ENCODE measurements at places on chromosomes 1 and 21.

GRCh38 chr1:234928642-234929041 is 200.0 kb downstream of the TOMM20 start:
- no peak for DNase-seq

- no peak for DNase-seq
Observed at GRCh38 chr1:13790290-13791030, 90.5 kb downstream of the PRDM2 start.

DNA sequence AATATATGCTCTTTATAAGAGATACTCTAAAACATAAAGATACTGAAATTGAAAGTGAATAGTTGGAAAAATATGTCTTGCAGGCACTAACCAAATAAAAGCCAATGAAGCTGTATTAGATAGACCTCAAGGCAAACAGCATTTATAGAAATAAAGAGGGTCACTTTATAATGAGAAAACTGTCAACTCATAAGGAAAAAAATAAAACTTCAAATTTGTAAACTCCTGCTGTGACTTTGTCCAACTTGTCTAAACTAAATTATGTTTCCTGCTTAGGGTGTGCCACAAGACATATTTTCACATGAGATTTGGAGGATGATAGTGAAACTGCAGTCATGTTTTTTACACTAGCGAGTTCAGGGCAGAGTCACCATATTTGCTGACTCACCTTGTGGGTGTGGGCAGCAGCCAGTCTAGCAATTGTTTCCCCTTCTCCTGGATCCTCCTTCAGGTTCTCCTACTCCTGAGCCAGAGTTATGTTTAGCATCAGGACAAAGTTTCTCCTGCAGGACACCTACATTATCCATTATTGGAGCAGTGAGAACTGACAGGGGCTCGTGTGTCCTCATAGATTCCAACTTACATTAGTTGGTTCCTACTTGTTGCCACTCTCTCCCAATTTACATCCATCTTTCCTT is 43.8 kb downstream of the CD53 start:
- DNase-seq = no peak

GRCh38 chr21:42040411-42041180 is 30.4 kb upstream of the ZBTB21 start:
- DNase-seq = no peak

GRCh38 chr1:211742889-211743529 is 67.6 kb upstream of the NEK2 start:
- DNase-seq = no peak

- DNase-seq = no peak
Observed at GRCh38 chr1:176888471-176889032, 276.0 kb downstream of the ASTN1 start.

DNA sequence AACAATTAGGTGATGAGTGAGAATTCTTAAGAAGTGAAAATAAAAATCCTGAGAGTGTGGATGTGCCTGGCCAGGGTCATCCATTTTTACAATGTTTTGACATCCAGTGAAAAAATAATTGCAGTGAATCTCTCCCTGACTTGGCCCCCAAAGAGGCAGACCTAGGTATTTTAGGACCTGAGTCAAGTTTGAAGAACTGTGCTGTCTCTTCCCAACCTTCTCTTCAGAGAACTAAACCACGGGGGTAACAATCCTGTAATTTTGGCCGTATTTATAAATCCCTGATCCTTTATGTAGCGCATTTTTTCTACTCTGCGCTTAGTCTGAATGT is 43.3 kb upstream of the PPP2R5A start:
- DNase-seq = no peak

DNA sequence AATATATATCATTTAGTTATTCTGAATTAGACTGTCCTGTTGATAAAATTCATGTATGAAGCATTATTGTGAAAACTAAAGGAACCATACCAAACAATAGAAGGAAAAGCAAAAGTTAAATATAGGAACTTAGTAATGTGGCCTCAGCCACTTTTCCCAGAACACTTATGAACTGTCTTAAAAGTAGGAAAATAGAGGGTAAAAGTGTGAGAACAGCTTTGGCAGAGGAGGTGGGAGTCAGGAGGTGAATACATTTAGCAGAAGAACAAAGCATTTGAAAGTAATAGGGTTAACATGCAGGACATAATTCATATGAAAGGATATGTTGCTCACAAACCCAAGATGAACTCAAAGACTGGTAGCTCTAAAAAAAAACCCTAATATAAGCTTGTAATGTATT is 121.9 kb downstream of the KCNT2 start:
- DNase-seq = no peak

DNA sequence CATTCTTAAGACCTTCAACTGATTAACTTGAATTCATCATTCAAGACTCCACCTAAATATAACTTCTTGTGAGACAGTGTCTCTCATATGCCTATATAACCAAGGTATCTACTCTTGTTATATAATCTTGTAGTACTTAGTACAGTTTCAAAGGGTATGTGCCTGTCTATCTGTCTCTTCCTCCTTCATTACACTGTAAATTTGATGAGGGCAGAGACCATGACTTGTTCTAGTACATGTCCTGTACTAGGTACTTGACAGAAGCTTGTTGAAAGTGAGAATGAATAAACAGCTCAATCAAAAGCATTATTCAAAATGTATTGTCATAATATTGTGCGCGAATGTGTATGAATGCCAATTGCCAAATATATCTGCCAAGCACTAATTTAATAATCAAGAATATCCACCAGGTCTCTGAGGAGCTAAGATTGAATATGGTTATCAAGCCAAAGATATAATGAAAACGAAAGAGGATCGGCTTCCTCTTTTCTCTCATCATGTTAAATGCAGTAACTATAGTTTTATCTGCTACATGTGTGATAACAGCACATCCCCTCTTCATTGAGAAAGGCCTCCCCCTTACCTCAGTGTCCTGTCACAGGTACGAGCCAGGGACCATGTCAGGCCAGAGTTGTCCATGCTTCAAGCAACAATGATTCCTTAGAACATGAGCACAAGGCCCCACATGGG is 117.3 kb downstream of the UCHL5 start:
- no peak for DNase-seq

DNA sequence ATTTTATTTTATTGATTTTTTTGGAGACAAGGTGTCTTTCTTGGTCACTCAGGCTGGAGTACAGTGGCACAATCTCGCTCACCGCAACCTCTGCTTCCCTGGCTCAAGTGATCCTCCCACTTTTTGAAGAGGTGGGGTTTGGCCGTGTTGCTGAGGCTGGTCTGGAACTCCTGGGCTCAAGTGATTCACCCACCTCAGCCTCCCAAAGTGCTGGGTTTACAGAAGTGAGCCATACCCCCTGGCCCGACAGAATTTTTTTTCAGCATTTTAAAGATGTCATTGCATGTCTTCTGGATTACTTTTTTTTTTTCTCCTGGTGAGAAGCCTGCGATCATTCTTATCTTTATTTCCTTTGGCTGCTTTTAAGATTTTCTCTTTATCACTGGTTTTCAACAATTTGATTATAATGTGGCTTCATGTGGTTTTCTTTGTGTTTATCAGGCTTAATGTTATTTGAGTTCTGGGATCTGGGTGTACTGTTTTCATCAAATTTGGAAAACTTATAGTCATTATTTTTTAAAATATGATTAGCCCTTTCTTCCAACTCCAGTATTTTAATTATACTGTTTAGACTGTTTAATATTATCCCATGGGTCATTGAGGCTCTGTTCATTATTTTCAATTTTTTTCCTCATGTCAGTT is 23.1 kb upstream of the PTBP2 start:
- DNase-seq = no peak

GRCh38 chr1:33455539-33456501 is 16.6 kb upstream of the ZSCAN20 start:
- DNase-seq = no peak

DNA sequence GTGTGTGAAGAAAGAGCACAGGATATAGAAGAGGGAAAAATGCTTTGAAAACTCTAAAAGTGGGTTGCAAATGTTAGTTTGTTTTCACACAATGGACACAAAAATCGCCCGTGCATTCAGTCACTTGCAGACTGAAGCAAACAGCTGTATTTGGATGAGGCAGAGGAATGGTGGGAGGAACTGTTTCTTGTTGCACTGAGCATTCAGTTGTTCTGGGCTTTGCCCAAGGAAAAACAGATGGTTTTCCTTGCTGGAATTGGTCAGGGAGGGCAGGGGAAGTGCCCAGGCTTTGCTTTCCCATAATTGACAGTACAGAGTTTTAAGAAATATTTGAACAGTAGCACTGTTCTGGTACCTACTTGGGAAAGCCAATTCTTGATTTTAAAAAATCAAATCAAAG is 19.5 kb upstream of the WARS2 start:
- DNase-seq = no peak

GRCh38 chr1:232538224-232538942 is 91.5 kb downstream of the SIPA1L2 start:
- no peak for DNase-seq

- no peak for DNase-seq
Observed at GRCh38 chr1:246897302-246897701, 34.4 kb downstream of the AHCTF1 start.

- no peak for DNase-seq
Observed at GRCh38 chr1:31410871-31411270, 2.1 kb upstream of the SERINC2 start.

DNA sequence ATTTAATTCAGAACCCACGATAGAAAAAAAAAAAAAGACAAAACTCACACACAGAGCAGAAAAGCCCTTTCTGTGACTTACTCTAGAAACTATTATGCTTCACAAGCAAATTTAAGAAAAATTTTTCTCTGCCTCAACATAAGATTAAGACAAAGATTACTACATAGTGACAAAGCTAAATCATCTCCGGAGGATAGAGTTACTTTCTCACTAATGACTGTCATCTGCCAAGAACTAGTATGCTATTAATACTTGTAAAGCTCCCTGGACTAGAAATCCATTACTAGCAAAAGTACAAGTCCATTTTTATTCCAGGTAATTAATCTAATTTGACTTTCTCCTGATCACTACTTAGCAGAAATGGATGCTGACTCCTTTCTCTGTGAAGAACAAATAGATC is 25.9 kb downstream of the GREM2 start:
- DNase-seq = no peak

All from activated CD8-positive, alpha-beta memory T cell treated with anti-CD3 and anti-CD28 coated beads for 48 hours (primary cell).